ENCODE measurements at places on chromosomes 7 and 10.
A peak's percentile ranks its signal among the peaks of the same experiment; 100 is the strongest.

DNA sequence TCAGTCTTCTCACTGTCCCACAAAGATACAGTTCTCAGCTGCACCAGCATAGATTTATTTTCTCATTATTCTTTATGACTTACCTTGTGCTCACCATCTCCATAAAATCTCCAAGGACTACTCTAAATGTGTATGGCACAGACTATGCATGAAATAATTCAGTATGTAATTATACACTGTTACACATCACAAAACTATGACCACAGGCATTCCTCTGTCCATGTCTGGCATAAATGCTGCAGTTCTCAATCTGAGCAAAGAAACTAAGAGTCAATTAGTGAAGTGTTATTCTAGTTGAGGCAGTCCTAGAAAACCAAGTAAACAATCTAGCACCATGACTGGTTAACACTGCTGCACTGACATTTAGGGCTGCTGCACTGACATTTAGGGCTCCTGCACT is 2.7 kb downstream of the CYCS start:
- no peak for DNase-seq

- no peak for DNase-seq
Observed at GRCh38 chr7:113784316-113784715, 134.5 kb downstream of the PPP1R3A start.

GRCh38 chr7:131774419-131775220 is 218.2 kb upstream of the PODXL start:
- DNase-seq: no peak

DNA sequence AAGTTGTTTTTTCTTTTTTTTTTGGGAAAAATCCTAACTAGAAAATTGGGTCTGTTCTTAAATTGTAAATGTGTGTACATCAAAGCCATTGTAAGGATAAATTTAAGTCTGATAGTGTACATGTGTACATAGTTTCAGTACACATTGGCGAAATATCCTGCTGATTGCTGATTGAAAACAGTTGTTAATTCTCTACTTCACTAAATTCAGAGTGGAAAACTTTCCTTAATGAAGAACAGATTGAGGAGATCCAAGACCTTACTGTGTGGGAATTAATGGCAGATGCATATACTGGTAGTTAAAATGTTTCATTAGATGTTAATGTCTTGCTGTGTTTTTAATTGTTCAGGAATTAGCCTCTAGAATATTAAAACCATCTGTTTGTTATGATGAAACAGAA is 506.0 kb downstream of the AUTS2 start:
- DNase-seq: peak; percentile 31

GRCh38 chr7:24587853-24588252 is 14.6 kb downstream of the PALS2 start:
- DNase-seq: peak; percentile 62

DNA sequence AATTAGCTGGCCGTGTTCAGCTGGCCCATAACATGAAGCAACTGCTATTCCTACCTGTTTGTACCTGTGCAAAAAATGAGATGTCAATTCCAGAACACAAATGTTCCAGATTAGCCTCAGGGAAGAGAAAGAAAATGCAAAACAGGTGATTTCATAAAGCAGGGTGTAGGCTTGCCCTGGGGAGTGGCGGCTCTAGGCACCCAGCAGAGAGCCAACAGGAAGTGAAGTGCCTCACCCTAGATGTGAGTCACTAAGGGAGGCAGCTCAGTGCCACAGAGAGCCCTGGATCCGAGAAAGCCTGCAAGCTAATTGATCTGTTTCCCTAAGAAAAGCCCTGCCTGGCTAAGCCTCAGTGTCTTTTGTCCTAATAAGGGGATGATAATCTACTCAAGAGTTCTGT is 240.0 kb downstream of the ARHGAP21 start:
- peak; percentile 38 for DNase-seq

DNA sequence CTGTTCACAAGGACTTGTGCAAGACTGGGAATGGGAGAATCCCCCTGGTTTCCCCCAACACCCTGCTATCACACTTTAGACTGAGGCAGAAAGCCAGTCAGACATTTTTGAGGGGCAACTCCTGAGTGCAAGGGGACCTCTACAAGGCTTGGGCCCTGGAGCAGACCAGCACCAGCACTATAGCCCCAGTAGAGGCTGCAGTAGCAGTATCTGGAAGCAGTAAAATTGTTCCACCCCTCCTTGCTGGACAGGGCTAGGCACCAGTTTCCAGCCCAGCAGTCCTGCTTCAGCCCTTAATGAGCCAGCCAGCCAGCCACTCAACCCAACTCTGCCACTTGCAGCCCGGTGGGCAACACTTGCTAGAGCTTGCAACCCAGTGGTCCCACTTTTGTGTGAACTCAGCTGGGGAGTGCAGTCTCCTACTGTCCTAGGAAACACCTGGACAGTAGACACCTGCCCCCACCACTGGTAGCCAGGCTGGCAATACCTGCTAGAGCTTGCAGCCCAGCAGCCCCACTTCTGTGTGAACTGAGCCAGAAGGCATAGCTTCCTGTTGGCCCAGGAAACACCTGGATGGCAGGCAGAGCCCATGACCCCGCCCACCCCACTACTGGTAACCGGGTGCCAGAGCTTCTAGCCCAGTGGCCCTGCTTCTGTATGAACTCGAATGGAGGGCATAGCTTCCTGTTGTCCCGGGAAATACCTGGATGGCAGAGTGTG is 65.0 kb downstream of the FBXL13 start:
- DNase-seq: no peak

DNA sequence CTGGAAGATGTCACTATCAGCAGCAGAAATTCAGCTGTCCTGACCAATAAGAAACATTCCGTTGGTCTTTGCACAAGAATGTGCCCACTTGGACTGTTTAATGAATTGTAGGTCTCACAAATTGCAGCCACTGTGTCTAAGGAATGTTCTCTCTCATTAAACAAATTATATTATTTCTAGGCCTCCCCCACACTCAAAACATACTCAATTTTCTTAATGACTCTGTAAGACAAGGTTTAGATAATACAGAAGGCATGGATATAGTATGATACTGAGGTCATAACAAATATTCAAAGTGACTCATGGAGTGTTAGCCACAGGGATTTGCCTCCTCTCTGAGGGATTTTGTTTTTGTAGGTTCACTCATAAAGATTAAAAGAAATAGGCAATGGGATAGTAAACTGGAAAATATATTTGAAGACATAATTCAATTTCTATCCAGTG is 197.5 kb downstream of the PTN start:
- DNase-seq: peak; percentile 22

DNA sequence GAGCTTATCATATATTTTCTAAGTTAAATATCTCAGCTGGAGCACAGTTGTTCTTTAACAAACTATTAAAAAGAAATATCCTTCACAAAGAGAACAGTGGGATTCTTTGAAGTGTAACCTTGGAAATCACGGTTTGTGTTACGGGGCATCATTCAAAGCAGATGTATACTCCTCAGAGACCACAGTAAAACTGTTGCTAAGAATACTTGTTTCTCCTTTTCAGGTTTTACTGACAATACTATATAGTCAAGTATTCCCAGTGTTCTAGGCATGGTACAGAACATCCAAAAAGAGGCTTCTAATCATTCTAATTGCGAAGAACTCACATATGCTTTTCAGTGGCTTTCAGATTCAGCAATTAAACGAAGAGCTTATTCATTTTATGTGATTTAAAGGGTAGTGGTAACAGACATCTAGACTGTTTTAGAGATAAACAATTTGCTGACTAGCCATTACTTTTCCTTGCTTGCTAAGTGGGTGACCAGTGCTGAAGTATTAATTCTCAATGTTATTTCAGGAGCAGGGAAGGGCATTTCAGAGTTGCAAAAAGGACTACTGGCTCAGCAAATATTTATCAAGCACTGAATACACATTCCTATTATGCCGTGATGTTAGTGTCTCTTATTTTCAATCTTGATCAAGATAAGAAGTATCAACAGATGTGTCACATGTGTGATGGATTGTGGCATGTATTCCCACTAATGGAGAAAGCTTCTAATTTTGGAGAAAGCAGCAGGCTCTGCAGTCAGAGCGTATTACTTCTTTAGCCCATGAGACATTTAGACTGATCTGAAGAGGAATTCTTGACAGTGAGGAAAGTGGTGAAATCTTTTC is 236.8 kb downstream of the RNLS start:
- DNase-seq: no peak

DNA sequence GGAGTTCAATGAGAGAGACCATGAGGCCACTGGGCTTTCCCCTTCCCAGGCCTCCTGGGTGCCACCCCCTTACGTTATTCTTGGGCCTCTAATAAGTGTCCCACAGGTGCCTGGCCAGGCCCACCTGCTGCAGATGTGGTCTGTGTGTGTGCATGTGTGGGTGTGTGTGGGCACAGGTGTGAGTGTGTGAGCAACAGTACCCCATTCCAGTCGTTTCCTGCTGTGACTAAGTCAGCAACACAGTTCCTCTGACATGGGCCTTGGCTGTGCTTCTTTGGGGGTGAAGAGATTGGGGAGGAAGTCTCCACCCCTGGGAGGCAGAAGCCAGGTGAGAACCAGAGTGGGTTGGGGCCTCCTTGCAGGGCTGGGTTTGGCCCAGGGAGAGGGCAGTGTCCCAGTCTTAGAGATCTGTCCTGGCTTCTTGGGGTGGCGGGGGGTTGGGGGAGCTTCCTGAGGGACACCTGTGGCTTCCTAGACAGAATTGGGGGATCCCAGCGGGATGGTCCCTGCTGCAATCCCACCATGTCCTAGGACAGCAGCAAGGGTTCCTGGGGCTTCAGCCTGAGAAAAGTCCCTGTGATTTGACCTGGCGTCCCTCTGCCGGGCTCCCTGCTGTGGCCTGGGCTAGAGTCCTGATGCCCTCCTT is 4.1 kb upstream of the PILRB start:
- no peak for DNase-seq

DNA sequence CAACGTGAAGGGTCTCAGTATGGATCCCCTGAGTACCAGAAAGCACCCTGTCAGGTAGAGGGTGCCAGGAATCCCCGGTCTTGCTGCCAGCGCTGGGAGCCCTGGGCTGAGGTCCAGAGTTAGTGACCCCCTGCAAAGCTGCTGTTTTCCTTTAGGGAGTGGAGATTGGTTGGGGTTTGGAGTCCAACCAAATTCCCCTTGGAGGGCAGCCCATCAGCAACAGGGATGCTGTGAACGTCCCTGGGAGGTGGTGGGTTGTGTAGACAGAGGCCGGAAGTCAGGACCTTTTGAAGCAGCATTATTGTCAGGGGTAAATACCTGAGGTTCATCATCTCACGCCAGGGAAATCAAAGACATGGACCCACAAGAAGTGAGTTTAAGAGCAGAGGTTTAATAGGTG is 104.2 kb downstream of the COL26A1 start:
- DNase-seq: no peak

DNA sequence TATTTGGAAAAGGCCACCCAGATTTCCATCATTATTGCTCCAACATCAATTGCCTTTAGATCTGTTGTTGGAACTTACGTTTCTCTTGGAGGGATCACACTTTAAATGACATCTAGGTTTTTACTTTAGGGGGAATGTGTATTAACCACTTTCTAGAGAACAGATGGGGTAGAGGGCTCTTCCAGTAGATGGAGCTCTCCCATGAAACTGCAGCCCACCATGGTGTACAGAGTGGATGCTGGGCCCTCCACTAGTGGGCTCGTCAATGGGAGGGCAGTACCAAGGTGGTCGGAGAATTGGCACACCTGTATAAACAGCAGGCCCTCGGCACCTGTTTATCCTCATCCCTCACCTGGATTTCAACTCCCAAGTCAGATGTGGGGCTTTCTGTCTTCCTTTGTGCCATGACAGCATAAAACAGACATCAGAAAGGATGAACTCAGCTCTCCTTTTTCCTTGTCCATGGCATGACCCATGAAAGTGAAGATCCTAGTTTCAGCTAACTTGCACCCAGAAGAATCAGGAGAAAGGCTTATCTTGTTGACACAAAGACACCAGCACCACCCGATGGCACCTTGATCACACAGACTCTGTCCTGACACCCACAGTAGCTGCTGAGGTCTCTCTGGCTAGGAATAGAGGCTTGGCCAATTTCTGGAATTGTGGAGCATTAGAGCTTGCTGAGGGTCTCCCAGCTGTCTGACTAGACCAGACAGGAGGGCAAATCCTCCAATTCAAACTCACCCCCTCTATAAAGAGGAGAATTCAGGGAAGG is 150.5 kb downstream of the CYP26A1 start:
- DNase-seq: no peak

DNA sequence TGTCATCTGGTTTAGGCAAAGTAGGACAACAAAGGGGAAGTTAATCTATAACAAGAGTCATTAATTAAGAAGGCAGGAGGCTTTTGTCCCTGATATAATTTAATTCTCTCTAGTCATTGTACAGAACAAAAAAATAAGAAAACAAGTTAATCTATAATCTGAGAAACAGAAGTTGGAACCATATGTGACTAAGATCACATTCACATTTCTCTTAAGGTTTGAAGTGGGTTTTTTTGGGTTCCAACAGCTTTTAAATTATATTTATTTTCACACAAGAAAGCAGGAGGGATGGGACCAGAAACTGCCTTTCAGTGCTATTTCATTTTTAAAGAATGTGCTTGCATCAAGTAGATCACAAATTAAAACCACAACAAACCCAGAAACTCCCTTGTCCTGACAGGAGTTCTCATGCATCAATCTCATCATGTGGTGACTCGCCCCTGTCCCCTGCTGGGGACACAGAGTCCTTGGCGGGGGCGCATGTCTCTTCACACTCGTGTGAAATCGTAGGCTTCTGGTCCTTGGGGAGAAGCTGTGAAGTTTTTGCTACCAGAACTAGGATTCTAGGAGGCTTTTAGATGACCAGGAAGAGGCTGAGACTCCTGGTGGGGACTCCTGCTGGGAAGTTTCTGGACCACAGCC is 10.1 kb upstream of the OPN4 start:
- DNase-seq: no peak

- no peak for DNase-seq
Observed at GRCh38 chr10:76644476-76644875, 993.1 kb downstream of the KCNMA1 start.

GRCh38 chr7:66187905-66188304 is 17.2 kb upstream of the TPST1 start:
- peak; percentile 32 for DNase-seq

GRCh38 chr7:156898938-156899337 is 6.0 kb upstream of the LMBR1 start:
- no peak for DNase-seq

- DNase-seq: no peak
Observed at GRCh38 chr7:96591159-96591899, 118.3 kb downstream of the SEM1 start.

GRCh38 chr7:14381306-14381705 is 391.8 kb upstream of the ETV1 start:
- no peak for DNase-seq

All from eye (tissue), 1 donor.